ENCODE measurements at places on chromosomes 16 and 17. TPM values are rescaled to one million over a fixed set of nuclear protein-coding genes. Genes with fewer than 3 reads are reported as not detected.

FAM83G gene
- total RNA-seq, result 8.3 TPM

CRHR1 gene
- not detected for total RNA-seq

DNA sequence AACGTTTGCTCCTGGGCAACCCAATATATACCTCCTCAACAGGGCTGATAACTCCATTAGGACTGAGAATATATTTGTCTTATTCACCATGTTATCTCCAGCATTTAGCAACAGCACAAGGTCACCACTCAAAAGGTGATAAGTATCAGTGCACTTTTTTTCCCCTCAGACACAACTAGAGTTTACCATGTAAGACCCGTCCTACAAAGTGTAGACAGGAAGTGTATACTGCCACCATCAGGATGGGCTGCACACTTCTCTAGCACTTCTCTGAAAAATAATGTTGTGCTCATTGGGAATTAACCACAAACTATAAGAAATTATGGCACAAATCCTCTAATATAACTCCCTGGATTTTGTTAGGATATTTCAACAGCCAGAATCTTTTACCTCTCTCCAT, 5.7 kb upstream of the VAT1L start:
- no peak for DNase-seq
- H3K27me3 ChIP-seq, result peaks cover 16% of the 10 kb centered on the region
- H3K4me3 ChIP-seq, result no peak overlapping the region
- H3K27ac ChIP-seq, result no peak overlapping the region

GRCh38 chr17:6530324-6530920, 25.9 kb downstream of the PITPNM3 start:
- no peaks in the 10 kb centered on the region for H3K4me1 ChIP-seq
- H3K27me3 ChIP-seq, result no peaks in the 10 kb centered on the region
- H3K4me3 ChIP-seq, result no peak overlapping the region
- DNase-seq, result no peak

GRCh38 chr17:76151896-76152454, 10.9 kb upstream of the FOXJ1 start:
- H3K4me3 ChIP-seq, result no peak overlapping the region
- DNase-seq, result peak; percentile 29
- no peaks in the 10 kb centered on the region for H3K27me3 ChIP-seq

GRCh38 chr17:76142039-76142584, 1.1 kb upstream of the FOXJ1 start:
- no peaks in the 10 kb centered on the region for H3K36me3 ChIP-seq
- peak; percentile 43 for DNase-seq
- peaks cover 52% of the 10 kb centered on the region for H3K4me1 ChIP-seq
- H3K27ac ChIP-seq, result no peak overlapping the region
- H3K4me3 ChIP-seq, result no peak overlapping the region
- peaks cover 38% of the 10 kb centered on the region for H3K27me3 ChIP-seq
